ENCODE measurements at places on chromosomes 7 and 10.

GRCh38 chr7:17986851-17987250 lies 40.8 kb downstream of the PRPS1L1 start:
- DNase-seq = peak; percentile 65

DNA sequence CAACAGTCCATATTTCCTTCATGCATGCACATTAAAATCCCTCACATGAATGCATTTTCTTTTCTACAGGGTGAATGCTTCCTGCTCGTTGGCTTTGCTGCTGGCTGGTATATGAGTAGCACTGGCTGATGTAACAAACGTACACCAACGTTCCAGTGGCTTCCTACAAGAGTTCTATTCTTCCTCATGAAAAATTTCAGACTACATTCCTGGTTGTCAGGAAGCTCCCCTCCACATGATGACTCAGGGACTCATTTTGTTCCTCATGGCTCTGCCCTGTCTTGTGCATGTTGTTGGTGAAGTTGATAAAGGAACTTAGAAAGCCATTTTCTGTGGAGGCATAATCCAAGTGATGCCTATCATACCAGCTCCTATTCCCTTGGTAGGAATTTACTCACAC lies 470.7 kb upstream of the KLF6 start:
- DNase-seq = no peak

DNA sequence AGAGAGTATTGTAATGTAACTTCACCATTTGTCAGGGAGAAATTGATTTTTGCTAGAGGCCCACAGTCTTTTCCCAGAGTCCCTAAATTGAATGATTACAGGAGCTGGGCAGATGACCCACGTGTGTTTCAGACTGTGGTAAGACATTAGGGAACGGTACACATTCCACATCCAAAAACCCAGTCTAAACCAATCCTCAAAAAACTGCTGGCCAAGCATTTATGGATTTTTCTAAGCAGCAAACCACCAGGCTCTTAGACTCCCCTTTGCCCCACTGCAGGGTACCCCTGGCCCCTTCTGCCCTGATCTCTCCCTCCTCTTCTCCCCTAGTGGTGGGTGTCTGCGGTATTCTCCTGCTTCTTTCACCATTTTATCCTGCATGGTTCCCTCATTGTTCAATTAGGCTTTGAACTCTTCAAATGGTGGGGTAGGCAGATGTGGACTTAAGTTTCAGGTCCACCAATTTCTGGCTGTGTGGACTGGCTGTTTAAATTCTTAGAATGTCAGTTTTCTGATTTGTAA lies 135.5 kb upstream of the SORCS3 start:
- DNase-seq = no peak

- DNase-seq = no peak
These were observed 201.0 kb downstream of the ZMYND11 start for GRCh38 chr10:336247-336646.

GRCh38 chr10:49282879-49283341 lies 16.1 kb upstream of the C10orf71 start:
- no peak for DNase-seq

DNA sequence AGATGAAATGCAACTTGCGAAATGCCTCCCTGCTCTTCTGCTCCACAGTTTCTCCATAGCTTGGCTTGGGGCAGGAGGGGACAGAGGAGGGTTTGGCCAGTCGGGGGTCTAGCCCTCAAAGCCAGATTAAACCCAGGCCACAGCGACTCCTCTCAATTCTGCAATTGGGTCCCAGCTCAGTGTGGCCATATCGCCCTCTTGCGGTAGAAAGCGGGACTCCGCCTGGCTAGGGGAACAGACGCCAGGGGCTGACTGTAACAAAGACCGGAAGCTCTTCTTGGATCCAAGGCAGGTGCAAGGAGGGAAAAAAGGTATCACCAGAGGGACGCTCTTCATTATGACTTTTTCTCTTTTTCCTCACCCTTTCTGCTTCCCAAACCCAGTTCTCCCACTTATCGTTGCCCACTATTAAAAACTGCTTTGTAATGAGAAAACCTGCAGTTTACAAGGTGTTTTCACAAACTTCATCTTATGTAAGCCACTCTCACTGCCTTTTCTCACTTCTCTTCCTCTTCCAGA lies 36.6 kb upstream of the TNPO3 start:
- DNase-seq = no peak

DNA sequence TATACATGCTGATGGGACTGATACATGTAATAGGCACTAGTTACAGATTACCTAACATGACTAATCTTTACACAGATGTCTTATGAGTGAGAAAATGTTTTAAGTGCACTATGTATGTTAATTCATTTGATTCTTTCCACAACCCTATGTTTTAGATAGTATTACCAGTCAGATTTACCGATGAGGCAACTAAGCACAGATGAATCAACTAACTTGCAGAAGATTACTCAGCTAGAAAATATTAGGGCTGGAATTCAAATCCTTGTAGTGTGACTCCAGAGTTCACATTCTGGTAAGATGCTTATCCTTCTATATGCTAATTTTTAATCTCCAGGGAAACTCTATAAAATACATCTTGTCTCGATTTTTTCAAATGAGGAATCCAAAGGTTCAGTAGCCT lies 964.9 kb downstream of the REEP3 start:
- peak; percentile 83 for DNase-seq

DNA sequence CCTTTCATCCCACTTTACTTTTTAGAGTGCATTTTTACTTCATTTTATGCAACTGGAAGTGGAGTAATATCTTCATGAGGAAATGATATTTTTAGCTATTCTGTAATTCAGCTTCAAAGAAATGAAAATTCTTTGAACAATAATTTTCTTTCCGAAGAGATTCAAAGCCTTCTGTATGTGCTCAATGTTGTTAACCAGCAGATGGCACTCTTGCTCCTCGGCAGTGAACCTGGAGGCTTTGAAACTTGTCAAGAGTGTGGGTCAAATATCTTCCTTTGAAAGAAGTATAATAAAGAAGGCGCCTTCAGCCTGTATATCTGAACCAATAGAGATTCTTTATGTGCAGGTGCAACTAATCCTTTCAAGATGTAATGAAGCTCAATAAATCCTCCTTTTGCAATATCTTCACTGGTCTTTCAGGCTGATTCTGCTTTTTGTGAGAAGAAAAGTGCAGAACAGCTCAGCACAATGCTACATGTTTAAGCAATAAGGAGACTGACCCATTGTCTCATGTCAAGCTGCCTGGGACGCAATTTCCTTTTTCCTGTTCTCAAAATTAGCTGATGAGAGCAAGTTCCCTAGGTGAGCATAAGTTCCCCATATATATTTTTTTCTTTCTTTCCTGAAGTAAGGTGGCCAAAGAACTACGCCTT lies 258.4 kb downstream of the SEMA3A start:
- no peak for DNase-seq

DNA sequence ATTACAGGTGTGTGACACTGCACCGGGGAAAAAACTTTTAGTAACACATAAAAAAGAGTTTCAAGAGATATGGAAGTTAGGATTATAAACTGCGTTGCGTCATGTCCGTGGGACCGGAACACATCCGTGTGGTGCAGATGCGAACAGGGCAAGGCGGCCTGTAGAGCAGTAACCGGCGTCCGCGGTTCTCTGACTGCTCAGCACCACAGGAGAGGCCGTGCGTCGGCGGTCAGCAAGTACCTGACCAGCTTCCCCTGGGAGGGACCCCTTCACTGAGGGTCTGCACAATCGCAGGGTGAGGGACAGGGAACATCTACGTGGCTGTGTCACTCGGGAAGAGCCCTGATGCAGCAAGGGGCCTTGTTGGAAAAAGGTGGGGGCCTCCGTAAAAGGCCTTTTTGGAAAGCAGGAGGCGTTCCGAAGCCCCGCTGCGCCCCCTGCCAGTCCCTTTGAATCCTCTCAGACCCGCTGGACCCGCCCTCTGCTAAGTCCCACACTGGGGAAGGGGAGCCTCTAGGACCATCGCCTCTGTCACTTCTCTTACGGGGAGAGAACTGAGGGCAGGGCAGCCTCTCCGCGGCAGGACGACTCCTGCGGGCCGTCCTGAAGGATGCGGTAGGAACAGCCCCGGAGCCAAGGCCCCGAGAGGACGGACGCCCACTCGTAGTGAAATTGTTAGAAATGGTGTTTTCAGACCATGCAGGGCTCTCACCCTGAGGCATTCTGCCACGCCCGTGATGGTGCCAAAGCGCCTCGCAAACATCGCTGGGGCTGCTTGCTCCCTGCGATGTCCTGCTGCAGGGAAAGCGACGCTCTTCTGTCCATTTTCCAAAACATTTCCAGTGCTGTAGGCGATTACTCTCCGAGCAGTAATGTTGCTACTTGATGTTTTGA lies 771.6 kb upstream of the COBL start:
- no peak for DNase-seq

DNA sequence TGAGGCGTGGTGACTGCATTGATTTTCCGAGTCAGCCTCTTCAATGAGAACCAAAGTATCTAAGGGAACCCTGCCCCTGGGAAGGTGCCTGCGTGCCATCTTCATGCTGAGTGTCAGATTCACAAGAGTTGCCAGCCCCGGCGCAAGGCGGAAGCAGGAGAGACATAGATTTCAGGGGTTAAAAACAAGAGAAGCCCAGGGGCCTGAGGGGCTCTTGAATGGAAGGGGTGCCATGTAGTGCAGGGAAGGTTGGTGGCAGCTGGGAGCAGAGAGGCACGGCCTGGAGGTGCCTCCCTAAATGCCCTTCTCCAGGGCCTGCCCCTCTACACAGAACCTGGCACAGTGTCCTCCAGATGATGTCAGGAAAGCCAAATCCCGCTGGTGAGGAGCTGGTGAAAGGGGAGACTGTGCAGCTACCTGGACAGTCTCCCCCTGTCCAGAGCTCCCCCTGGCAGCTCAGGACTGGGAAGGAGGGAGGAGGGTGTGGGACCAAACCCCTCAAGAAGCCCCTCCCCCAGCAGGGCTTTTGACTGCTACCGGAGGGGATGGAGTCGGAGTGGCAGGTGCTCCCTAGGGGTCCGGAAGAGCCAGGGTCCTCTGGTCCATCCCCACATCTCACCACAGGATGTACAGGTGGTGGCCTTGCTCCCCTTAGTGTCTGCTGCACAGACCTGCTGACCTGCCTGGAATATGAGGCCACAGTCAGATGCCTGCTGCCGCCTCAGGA lies 137.9 kb downstream of the TCERG1L start:
- no peak for DNase-seq

DNA sequence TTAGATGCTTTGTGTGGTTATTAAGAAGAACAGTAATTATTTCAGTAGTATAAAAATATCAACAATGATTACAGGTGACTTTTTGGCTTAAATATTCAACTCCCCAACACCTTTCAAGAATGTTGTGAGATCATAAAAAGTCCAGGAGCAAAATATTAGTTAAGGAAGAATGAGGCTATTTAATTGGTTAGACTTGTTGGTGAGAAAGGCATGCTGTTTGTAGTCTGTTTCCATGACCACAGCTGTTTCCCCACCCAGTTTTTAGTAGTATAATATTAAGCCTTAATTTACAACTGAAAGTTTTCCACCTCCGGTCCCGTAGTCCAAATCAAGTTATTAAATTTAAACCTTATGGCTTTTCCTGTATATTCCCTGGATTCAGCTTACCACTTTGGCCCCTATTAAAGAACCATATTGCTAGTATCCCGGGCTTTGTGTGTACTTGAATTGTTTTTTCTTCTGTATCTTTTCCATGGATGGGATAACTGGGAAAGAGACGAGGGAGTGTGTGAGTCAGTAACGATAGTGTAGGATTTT lies 133.3 kb downstream of the CELF2 start:
- no peak for DNase-seq

GRCh38 chr10:29608062-29608461 lies 26.7 kb downstream of the SVIL start:
- no peak for DNase-seq

DNA sequence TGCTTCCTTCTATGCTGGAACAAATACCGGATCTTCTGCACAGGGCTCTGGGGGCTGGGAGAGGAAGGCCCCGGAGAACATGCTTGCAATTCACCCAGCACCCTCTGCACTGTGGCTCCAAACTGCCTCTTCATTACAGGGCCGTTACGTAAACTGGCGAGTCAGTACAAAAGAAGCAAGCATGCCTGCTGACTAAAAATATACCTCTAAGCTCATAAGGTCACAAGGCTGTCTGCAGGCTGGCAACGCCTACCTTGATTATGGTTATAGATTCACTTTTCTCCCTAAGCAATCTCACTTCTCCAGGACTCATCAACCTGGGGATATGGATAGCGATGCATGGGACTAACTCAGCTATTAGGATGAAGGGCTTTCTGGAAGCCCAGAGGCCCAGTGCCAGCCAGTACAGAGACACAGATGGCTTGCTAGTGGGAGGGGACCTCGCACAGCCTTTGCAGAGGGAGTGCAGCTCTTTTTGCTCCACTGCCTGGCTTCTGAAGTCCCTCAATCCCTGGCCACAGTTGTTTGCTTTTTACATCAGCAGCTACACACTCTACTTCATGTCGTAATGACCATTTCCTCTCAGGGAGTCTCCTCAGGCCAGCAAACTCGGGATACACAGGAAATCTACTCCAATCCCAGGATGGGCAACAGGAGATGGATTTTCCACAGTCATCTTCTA lies 96.1 kb downstream of the SH3PXD2A start:
- no peak for DNase-seq

DNA sequence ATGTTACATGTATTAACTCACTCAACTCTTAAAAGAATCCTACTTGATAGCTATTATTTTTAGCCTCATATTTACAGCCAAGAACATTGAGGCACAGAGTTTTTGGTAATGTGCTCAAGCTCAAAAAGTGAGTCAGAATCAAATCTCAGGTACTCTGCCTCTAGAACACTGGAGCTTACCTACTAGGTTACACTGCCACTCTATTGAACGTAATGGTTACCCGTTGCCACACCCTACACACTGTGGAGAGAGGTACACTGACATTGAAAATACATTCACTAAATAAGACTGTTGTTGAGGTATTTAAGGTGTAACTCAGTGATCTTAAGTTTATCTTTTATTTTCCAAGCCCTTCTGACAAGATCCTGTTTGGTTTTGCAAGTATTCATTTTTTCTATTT lies 17.9 kb downstream of the SLC26A3 start:
- no peak for DNase-seq

GRCh38 chr7:31335161-31335856 lies 5.2 kb downstream of the NEUROD6 start:
- no peak for DNase-seq

DNA sequence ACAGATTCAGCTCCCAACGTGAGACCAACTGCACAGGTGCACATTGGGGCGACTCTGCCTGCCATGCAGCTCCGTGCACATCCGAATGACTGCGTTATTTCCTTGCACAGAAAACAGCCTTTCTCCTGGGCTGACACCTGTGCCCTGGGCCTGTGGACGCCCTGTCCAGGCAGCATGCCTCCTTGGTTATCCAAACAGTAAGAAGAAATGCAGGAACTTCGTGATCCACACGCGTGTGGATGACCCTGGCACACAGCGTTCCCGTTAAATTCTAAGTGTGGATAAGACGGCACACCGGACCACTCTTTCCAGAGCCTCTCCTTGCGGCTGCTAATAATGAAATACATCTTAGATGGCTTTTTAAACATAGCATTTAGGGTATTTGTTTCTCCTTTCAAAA lies 39.6 kb downstream of the NKX6-2 start:
- no peak for DNase-seq

GRCh38 chr7:152423991-152424347 lies 11.8 kb downstream of the KMT2C start:
- no peak for DNase-seq

- no peak for DNase-seq
These were observed 4.5 kb downstream of the ZSCAN25 start for GRCh38 chr7:99621271-99621670.

Measured in HS-5 (cell line).